ENCODE measurements at places on chromosomes 2 and 18. TPM values are rescaled to one million over a fixed set of nuclear protein-coding genes. Genes with fewer than 3 reads are reported as not detected.

- no peak for DNase-seq
Measured at GRCh38 chr2:159902722-159903121, 104.7 kb upstream of the CD302 start.

- DNase-seq = peak; percentile 19
Measured at GRCh38 chr2:219396863-219397457, 9.2 kb upstream of the DNPEP start.

- DNase-seq = peak; percentile 71
Measured at GRCh38 chr2:5777131-5777535, 84.9 kb downstream of the SOX11 start.

DNA sequence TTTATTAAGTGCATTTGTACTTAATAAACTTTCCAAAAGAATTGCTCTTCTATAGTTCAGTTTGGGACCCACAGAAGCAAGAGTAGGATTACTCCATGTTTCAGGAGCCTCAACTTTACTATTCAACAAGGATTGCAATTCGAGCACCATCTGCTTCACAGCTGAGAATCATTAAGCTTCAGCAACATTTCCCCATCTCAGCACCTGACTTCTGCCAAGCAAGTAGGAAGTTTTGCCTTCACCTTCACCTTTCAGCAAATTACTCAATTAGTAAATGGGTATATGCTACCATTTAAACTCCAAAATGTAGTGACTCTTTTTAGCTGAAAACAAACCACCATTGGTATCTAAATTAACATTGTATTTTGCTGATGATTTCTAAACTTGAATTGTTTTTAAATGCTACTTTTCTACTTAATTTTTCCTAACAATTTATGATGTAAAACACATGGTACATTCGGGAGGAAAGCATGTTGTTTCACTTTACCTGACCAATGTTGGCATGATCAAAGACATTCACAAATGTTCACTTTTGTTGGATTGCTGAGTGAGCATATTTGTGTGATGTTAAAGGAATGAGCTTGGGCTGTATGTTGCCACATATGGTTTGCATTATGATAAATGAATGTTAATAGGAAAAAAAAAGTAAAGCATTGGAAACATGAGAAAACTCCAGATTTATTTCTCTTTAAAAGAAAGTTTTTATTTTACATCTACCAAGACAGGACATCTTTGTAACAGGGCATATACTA, 159.2 kb downstream of the GULP1 start:
- peak; percentile 53 for DNase-seq

DNA sequence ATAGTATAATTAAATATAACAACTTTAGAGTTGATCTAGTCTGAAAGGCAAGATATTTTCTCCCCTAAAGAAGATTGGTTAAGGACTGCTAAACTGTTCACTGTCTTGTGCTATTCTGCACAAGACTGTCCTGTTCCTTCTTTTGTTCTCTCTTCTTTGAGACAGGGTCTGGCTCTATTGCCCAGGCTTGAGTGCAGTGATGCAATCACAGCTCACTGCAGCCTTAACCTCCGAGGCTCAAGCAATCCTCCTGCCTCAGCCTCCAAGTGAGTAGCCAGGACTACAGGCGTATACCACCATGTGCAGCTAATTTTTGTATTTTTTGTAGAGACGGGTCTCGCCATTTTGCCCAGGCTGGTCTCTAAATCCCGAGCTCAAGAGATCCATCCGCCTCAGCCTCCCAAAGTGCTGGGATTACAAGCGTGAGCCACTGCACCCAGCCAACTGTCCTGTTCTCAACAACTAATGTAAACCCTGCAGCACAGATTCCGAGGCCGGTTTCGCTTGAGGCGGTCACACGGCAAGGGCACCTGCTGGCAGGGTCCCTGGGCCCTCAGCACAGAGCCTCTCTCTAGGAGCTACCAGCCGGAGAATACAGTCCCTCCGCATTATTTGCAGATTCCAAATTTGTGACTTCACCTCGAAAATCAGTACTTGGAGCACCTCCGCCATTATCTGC, 16.4 kb downstream of the PXDN start:
- no peak for DNase-seq

DNA sequence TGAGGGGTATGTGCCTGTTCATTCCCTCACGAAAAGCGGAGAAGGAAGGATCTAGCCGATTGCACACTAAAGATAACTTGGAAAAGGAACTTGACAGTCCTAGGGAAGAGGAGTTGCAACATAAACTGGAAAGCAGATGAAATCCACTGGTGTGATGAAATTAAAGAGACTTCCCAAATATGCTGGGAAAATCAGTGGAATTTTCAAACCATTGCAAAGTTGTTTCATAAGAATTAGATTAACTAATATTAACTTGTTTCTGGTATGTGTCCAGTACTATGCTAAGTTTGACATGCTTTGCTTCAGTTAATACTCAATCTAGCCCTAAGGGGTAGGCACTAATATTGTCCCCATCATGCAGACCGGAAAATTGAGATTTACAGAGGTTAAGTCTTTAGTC, 222.7 kb downstream of the IKZF2 start:
- no peak for DNase-seq

DNA sequence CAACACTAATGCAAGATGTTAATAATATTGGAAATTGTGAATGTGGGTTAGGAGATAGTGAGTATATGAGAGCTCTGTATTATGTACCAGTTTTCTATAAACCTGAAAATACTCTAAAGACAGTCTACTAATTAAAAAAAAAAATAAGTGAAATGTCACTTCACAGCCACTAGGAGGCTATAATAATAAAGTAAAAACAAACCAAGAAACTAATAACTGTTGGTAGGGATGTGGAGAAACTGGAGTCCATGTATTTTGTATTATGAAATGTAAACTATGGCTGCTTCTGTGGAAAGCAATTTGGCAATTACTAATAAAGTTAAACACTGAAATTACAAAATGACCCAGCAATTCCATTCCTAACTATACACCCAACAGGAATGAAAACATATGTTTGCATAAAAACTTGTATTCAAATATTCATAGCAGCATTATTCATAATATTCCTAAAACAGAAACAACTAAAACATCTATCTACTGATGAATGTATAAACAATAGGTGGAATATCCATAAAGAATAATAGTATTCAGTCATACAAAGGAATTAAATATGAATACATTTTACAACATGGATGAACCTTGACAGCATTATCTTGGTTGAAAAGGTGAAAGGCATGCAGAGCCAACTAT, 36.2 kb downstream of the CCDC178 start:
- DNase-seq = no peak

DNA sequence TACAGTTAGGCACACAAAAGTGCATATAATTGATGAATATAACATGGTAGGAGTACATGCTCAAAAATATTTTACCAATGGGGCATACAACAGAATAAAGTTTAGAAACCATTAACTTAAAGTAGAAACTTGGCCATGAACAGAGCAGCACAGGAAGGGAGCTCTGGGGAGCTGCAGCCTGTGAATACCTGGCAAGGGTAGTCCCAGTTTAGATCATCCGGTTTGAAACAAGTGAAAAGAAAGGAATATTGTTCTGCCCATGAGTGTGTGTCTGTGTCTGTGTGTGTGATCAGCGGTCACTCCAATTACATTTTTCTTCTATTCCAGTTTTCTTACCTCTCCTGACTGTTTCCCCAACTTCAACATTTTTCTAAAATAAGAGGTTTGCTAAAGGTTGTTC, 233.0 kb downstream of the ALK start:
- no peak for DNase-seq

- DNase-seq = peak; percentile 26
Measured at GRCh38 chr2:112884869-112885505, 26.0 kb upstream of the IL37 start.

DNA sequence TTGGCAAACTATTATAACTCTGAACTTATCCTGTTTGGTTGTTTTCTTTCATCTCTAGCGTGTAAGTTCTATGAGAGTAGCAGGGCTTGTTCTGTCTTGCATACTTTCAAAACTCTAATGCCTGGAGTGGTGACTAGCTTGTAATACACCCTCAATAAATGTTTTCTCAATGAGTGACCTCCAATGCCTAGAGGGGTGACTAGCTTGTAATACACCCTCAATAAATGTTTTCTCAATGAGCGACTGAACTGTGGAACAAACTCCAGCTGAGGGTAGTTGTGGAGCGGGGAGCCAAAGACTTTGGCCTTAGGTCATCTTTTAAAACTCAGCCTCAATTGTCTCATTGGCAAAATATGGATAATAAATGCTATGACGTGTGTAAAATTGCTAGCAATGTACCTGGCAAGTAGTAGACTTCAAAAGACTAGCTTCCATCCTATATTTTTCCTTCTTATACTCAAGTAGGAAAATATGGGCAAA, 1.8 kb downstream of the GPD2 start:
- DNase-seq = no peak

- peak; percentile 78 for DNase-seq
Measured at GRCh38 chr2:234981197-234982095, 29.6 kb downstream of the SH3BP4 start.

GRCh38 chr2:203225423-203226039, 13.3 kb upstream of the CYP20A1 start:
- no peak for DNase-seq

- no peak for DNase-seq
Measured at GRCh38 chr2:219025637-219026585, 15.4 kb downstream of the CFAP65 start.

- DNase-seq = peak; percentile 32
Measured at GRCh38 chr2:99451280-99451679, 38.5 kb downstream of the REV1 start.

Gene MYCN
- 0.49 TPM for total RNA-seq

Gene SERPINB13
- not detected for total RNA-seq

Gene RGPD3
- 0.09 TPM for total RNA-seq

Data from lung (tissue), 17 donors.